ENCODE measurements at places on chromosomes 16 and 17. TPM values are rescaled to one million over a fixed set of nuclear protein-coding genes. Genes with fewer than 3 reads are reported as not detected.

PRAC2 gene
- total RNA-seq, result not detected

PIK3R5 gene
- total RNA-seq, result 4.3 TPM

CRYBA1 gene
- not detected for total RNA-seq

CDH3 gene
- 142 TPM for total RNA-seq

ZMYND15 gene
- total RNA-seq, result 0.48 TPM

PRSS36 gene
- 1.3 TPM for total RNA-seq

DNA sequence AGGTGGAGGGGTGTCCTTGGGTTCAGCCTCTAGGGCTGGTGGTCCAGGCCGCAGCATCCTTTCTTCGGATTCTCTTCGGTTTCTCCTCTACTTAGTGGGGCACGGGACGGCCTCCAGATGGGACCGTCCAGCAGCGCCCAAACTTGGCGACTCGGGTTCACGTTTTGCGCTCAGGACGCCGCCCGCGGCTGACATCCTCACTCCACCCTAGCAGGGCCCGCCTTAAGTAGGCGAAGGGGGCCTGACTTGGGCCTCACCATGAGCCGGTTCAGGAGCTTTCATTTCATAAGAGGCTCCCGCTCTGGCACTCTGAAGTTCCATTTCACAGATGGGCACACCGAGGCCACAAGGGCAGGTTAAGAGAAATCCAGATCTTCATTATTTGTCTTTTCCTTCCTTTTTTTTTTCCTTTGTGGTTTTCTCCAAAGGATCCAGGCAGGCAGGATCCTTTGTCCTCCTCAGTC lies 141.2 kb downstream of the SEC14L1 start:
- H3K27me3 ChIP-seq, result peaks cover 24% of the 10 kb centered on the region
- H3K27ac ChIP-seq, result no peak overlapping the region
- no peaks in the 10 kb centered on the region for H3K36me3 ChIP-seq
- DNase-seq, result peak; percentile 64
- peak overlapping the region; percentile 45 for H3K4me3 ChIP-seq
- H3K4me1 ChIP-seq, result peaks cover 24% of the 10 kb centered on the region

- H3K27ac ChIP-seq, result no peak overlapping the region
- H3K36me3 ChIP-seq, result no peaks in the 10 kb centered on the region
- H3K4me3 ChIP-seq, result peak overlapping the region; percentile 82
- no peak for DNase-seq
- H3K4me1 ChIP-seq, result peaks cover 5% of the 10 kb centered on the region
- no peaks in the 10 kb centered on the region for H3K27me3 ChIP-seq
Measured at GRCh38 chr16:89815639-89816348, 653 bp downstream of the FANCA start.

DNA sequence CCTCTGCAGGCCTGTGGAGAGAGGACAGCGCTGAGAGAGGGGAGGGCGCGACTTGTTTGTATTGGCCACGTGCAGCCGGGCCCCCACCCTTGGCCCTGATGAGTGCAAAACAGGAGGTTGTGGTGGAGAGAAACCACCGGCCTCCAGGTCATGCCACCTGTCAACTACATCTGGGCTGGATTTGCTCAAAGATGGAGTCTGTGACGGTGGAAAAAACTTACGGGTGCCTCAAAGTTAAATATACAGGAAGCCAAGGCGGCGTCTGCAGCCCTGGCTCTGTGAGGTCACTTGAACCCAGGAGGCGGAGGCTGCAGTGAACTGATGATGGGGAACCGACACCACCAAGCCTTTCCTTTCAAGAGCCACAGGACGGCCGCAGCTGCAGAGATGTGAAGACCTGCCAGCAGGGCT lies 15.7 kb downstream of the C16orf74 start:
- no peak overlapping the region for H3K4me3 ChIP-seq
- H3K27me3 ChIP-seq, result no peaks in the 10 kb centered on the region
- H3K4me1 ChIP-seq, result peaks cover 9% of the 10 kb centered on the region
- H3K36me3 ChIP-seq, result no peaks in the 10 kb centered on the region
- H3K27ac ChIP-seq, result no peak overlapping the region

GRCh38 chr16:68993885-68994284 lies 111.6 kb upstream of the HAS3 start:
- H3K4me1 ChIP-seq, result peaks cover 15% of the 10 kb centered on the region
- no peaks in the 10 kb centered on the region for H3K36me3 ChIP-seq

DNA sequence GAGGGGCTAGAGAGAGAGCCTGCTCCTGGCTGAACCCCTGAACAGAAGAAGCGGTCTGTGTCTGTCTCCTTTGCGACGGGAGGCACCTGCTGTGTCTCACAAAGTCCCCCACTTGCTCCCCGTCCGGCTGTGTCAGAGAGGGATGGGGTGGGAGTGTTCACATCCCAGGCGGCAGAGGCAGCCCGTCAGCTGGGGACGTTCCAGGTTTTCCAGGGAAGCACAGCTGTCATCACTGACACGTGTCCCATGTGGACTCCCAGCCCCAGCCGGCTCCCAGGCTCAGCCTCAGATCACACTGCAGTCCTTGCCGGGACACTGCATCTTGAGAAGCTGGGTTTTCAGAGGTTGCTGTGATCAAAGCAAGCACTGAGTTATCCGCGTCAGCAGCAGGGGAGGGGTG lies 1.6 kb downstream of the TELO2 start:
- no peak for DNase-seq
- H3K4me1 ChIP-seq, result peaks cover 8% of the 10 kb centered on the region
- H3K27ac ChIP-seq, result no peak overlapping the region
- no peaks in the 10 kb centered on the region for H3K27me3 ChIP-seq
- H3K4me3 ChIP-seq, result no peak overlapping the region

- H3K27me3 ChIP-seq, result no peaks in the 10 kb centered on the region
- H3K4me1 ChIP-seq, result no peaks in the 10 kb centered on the region
Measured at GRCh38 chr17:78044280-78044835, 84.2 kb downstream of the TMC6 start.

DNA sequence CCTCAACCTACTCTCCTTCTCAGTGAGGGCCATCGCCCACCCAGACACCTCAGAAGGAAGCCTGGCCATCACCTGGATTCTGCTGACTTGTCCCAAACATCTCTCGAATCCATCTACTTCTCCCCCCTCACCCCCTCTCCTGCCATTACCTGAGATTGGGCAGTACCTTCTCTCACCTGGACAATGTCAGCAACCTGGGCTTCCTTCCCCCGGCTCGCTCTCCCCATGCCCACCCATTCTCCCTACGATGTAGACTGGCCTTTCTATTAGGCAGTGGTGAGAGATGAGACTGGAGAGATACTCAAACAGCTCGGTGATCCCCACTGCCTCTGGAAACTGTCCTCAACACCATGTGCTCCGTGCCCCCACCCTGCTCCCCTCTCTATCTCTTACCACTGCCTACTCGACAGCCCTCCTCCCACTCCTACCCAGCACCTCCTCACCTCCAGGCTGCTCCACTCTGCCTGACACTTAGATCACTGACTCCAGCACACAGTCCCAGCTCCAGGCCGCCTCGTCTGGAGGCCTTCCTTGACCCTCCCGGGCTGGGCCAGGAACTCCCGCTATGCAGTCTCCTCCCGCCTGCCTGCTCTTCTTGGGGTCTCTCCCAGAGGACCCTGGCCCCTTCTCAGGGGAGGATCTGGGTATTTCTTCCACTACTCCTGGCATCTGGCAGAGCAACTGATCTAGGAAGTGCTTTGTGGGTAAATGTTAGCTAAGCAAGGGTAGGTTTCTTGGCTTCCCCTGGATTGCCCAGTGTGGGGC lies 235.8 kb upstream of the NLRP1 start:
- H3K27ac ChIP-seq, result no peak overlapping the region
- H3K4me3 ChIP-seq, result no peak overlapping the region
- no peaks in the 10 kb centered on the region for H3K27me3 ChIP-seq
- no peak for DNase-seq
- no peaks in the 10 kb centered on the region for H3K36me3 ChIP-seq

DNA sequence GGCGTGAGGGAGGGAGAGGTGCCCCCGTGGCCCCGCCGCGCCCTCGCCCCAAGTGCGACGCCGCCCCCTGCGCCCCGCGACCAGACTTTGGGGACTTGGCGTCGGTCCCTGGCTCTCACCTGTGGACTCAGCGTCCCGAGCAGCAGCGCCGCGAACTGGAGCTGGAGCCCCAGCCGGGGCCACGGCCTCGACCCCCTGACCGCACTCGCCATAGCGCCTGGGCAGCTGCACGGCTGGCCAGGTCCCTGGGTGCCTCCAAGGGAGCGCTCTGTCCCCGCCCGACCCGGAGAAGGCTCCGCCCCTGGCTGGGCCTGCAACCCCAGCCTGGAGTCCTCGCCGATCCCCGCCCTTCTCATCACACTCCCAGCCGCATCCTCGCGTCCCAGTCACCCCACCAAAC lies at the start of gene ERN2:
Gene ERN2 (minus strand): TSS at position 247 of the 400 bp plus-strand sequence. CDS start 35 bp downstream, at position 212.
- no peaks in the 10 kb centered on the region for H3K4me1 ChIP-seq
- peaks cover 2% of the 10 kb centered on the region for H3K27me3 ChIP-seq
- DNase-seq, result peak; percentile 82
- H3K4me3 ChIP-seq, result peak within 1 kb of the TSS; percentile 65
- H3K36me3 ChIP-seq, result no peaks in the 10 kb centered on the region

GRCh38 chr17:1989135-1989534 lies 36.0 kb downstream of the RTN4RL1 start:
- H3K36me3 ChIP-seq, result no peaks in the 10 kb centered on the region
- no peaks in the 10 kb centered on the region for H3K4me1 ChIP-seq
- no peak overlapping the region for H3K27ac ChIP-seq
- H3K4me3 ChIP-seq, result no peak overlapping the region
- DNase-seq, result no peak

GRCh38 chr16:89375686-89376085 lies 114.7 kb downstream of the ANKRD11 start:
- DNase-seq, result no peak
- no peaks in the 10 kb centered on the region for H3K36me3 ChIP-seq
- no peak overlapping the region for H3K27ac ChIP-seq
- H3K4me1 ChIP-seq, result peaks cover 13% of the 10 kb centered on the region
- no peaks in the 10 kb centered on the region for H3K27me3 ChIP-seq
- no peak overlapping the region for H3K4me3 ChIP-seq

- no peak for DNase-seq
- no peak overlapping the region for H3K4me3 ChIP-seq
Measured at GRCh38 chr17:7894226-7894625, 5.6 kb downstream of the CHD3 start.

DNA sequence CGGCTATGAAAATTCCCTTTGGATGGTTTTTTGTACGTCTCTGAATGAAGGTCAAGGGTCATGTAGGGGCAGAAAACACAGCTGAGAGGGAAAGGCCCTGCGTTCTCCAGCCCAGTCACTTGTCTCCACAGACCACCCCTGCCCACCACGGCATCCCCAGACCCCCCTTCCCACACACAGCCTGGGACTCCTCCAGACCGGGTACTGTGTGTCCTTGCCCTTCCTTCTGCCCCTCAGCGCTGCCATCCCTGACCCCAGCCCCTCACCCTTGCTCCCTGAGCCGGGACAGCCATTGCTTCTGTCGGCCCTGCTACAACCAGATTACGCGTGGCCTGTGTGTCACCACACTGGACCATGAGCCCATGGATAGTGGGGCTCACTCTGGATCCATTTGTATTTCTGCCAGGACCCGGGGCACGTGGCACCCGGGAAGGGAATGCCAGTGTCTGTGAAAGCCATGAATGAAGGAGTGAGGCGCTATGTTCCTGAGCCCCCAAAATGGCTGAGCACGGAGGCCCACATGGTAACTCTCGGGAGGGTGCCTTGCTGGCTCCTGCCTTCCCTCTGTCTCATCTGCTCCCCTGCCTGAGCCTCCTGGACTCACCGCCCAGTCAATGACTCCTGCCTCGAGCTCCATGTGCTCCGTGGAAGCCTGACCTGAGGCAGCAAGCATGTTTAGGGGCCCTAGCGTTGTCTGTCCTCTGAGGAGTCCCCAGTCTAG lies 139.1 kb upstream of the FOXF1 start:
- H3K4me1 ChIP-seq, result peaks cover 4% of the 10 kb centered on the region
- no peaks in the 10 kb centered on the region for H3K27me3 ChIP-seq
- no peak overlapping the region for H3K4me3 ChIP-seq
- H3K36me3 ChIP-seq, result no peaks in the 10 kb centered on the region

DNA sequence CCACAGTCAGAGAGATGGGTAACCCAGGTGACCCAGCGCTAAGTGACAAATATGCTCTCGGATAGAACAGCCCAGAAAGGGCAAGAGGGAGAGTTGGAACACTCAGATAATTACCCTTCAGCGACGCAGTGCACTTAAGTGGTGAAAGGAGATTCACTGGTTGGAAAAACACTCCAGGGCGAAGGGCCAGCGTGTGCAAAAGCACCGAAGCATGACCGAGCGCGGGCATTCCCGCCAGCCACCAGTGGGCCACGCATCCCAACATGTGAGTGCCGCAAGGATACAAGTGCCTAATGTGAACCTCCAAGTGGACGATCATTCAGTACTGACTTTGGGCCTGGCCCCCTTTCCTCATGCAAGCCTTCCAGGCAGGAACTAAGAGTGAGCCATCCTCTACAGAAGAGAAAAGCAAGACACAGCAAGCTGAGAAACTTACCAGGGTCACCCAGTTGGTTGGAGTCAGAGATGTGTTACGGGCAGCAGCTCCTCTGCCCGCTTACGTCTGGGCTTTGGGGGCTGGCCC lies 258.4 kb downstream of the C16orf95 start:
- no peak for DNase-seq
- H3K27me3 ChIP-seq, result no peaks in the 10 kb centered on the region
- no peak overlapping the region for H3K4me3 ChIP-seq
- no peaks in the 10 kb centered on the region for H3K36me3 ChIP-seq
- H3K4me1 ChIP-seq, result no peaks in the 10 kb centered on the region
- no peak overlapping the region for H3K27ac ChIP-seq

DNA sequence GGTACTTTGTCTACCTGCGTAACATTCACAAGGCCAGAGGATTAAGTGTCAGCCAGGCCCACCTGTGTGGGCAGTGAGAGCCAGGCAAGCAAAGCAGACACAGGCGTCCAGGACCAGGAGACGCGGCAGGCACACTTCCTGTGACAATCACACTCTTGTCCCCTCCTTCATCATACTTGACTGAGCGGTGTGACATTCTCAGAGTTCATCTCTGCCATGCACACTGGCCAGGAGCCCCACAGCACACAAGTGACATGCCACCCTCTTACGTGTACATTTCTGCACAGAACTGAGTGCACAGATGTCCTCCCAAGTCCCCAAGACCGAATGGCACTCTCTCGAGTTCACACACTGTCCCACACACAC lies 8.7 kb downstream of the PPP1R9B start:
- H3K36me3 ChIP-seq, result peaks cover 10% of the 10 kb centered on the region
- H3K27ac ChIP-seq, result no peak overlapping the region
- no peak for DNase-seq
- no peaks in the 10 kb centered on the region for H3K27me3 ChIP-seq
- peaks cover 14% of the 10 kb centered on the region for H3K4me1 ChIP-seq

GRCh38 chr16:17177959-17178905 lies 292.5 kb downstream of the XYLT1 start:
- H3K27me3 ChIP-seq, result no peaks in the 10 kb centered on the region
- no peak for DNase-seq
- no peaks in the 10 kb centered on the region for H3K4me1 ChIP-seq
- H3K4me3 ChIP-seq, result no peak overlapping the region
- H3K36me3 ChIP-seq, result no peaks in the 10 kb centered on the region

DNA sequence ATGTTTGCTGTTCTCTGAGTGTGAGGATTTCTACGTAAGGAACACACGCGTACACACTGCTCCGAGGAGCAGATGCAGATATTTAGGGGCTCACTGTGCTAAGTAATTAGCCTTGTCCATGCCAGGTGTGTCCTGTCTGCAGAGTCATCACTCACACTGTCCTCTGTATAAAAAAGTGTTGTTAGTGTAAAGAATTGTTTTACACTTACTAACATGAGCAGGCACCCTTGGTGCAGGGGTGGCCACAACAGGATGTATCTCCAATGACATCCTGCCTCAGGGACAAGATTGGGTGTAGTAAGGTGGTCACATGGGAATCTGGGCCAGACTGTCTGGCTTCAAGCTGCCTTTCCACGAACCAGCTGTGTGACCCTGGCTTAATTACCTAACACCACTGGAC lies 63.9 kb downstream of the NDEL1 start:
- peaks cover 84% of the 10 kb centered on the region for H3K36me3 ChIP-seq
- H3K4me1 ChIP-seq, result no peaks in the 10 kb centered on the region

GRCh38 chr16:88711750-88712340 lies 5.5 kb downstream of the CTU2 start:
- peaks cover 12% of the 10 kb centered on the region for H3K36me3 ChIP-seq
- H3K27me3 ChIP-seq, result no peaks in the 10 kb centered on the region
- peaks cover 3% of the 10 kb centered on the region for H3K4me1 ChIP-seq
- H3K4me3 ChIP-seq, result no peak overlapping the region
- DNase-seq, result no peak
